Left colon (tissue), 2 donors: ENCODE measurements at places on chromosomes 1 and 21. TPM values are rescaled to one million over a fixed set of nuclear protein-coding genes. Genes with fewer than 3 reads are reported as not detected.

DNA sequence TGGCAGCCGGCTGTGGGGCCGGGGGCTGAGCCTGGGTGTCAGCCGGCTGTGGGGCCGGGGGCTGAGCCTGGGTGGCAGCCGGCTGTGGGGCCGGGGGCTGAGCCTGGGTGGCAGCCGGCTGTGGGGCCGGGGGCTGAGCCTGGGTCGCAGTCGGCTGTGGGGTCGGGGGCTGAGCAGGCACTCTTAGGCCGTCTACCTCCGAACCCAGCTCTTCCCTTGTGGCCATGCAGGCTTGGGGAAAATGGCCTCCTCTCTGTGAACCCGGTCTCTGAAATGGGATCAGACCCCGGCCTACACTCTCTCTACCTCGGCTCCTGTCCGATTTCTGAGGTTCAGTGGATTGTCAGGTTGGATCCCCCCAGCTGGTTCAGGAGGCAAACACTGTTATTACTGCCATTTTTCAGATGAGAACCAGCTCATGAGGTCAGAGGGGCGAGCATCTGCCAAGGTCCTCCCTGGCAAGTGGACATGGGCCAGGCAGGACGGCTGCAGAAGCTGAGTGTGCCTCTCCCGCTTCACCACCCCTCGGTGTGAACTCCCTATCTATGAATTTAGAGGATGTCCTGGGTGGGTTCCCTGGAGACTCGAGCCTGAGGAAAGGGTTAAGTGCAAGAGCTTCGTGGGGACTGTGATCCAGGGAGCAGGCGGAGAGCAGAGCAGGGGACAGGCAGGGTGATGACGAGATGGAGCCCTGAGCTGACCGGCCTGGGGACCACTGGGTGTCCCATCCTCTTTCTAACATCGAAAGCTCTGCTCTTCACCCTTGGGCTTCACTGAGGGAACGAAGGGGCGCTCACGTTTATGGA is 10.9 kb upstream of the COL18A1 start:
- DNase-seq: no peak

DNA sequence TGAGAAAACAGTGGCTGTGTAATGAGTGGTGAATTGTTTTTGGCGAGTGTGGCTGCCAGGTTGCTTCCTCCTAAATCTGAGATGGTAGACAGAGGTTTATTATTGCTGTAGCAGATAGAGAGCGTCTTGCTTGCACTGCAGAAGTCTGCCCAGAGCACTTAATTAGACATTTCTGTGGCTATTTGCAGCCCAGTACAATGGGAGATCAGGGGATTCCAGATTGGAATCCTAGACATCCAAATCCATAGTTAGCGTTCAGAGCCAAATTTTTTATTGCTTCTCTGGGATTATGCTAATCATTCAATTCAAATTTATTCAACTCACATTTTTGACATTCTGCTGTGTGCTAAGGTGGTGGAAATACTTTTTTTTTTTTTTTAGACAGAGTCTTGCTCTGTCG is 30.0 kb downstream of the KIF26B start:
- no peak for DNase-seq

DNA sequence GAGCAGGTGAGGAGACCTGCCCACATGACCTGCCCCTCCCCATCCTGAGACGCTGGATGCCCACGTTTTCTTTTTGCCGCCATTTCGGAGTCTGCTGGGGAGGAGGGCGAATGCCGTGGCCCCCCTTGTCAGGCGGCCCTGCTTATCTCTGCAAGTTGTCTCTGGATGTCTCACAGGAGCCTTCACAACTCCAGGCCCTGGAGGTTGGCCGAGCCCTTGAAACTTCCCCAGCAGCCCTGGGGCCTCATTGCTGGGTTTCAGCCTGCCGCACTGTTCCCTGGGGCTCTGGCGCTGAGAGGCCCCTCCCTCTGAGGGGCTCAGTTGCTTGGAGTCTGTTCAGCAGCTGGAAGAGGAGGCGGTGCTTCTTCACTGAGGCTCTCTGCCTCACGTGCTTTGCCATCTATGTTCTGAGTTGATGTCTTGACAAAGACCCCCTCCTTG is 29.8 kb upstream of the ZBTB21 start:
- no peak for DNase-seq

DNA sequence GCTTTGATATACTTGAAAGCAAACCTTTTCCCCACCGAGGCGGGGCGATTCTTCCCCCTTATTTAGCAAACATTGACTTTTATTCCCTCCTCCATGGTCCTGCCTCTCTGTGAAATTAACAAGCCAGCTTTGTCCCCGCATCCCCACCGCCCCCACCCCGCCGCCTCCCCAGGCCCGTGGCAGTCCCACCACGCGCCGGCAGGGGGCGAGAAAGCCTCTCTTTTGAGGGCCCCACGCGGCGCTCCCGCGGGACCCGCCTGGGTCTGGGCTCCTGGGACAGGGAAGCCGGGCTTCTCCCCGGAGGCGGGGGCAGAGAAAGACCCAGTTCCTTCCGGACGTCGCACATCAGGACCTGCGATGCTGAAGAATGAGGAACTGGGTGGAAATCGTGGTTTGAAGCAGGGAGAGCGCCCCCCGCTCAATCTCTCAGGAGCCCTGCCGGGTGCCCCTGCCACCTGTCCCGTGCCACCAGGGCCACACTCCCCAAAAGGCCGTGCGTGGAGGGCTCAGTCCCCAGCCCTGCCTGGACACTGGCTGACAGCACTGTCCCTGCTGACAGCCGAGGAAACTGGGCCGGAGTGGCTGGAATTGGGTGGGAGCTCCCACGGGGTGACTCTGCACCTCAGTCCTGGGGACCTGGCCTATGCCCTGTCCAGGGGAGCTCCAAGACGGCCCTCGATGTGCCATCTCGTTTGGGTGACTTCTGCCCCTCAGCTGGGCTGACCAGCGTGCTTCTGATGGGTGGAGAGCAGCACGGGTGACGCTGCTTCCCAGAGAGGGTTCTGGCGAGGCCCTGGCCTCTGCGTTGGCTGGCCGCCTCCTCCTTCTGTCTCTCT is 8.6 kb upstream of the ACTRT2 start:
- DNase-seq: no peak

- DNase-seq: peak; percentile 67
Measured at GRCh38 chr1:162056043-162056442, 13.4 kb upstream of the NOS1AP start.

DNA sequence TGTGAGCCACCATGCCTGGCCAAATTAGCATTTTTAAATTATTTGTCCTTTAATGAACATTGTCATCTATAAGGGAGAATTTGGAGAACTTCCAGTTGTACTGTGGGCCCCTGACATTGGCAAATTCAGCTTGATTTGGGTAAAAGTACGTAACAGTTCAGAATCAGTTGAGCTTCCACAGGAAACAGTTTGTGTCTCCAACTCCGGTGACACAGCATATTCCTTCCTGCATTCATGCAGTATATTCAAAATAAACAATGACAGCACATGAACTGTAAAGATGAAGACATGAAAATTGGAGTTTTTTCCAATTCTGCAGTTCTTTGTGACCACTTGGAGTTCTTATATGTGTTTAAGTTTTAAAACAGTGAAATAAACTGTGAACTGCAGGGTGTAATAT is 28.2 kb downstream of the RNF220 start:
- no peak for DNase-seq

DNA sequence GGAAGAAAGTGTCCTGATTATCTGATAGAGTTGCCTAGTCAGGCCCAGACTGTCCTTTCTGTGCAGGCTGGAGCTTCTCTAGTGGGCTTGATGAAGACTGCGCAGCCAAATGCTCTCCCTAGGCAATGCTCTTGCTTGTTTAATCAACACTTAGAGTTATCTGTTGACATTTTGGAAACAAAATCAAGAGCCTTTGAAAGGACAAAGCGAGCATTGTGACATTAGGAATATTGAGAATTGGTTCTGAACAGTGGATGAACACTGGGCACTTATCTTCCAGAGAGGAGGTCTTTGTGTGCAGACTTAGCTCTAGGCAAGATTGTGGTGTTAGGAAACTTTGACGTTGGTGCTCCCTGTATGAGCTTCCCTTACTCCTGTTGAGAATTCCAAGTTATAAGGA is 94.5 kb downstream of the DNTTIP2 start:
- no peak for DNase-seq

GRCh38 chr1:56063461-56063860 is 515.9 kb downstream of the PLPP3 start:
- no peak for DNase-seq

- no peak for DNase-seq
Measured at GRCh38 chr1:169371404-169371803, 3.4 kb downstream of the BLZF1 start.

- DNase-seq: peak; percentile 28
Measured at GRCh38 chr1:119394085-119394484, 20.9 kb upstream of the HSD3B2 start.

DNA sequence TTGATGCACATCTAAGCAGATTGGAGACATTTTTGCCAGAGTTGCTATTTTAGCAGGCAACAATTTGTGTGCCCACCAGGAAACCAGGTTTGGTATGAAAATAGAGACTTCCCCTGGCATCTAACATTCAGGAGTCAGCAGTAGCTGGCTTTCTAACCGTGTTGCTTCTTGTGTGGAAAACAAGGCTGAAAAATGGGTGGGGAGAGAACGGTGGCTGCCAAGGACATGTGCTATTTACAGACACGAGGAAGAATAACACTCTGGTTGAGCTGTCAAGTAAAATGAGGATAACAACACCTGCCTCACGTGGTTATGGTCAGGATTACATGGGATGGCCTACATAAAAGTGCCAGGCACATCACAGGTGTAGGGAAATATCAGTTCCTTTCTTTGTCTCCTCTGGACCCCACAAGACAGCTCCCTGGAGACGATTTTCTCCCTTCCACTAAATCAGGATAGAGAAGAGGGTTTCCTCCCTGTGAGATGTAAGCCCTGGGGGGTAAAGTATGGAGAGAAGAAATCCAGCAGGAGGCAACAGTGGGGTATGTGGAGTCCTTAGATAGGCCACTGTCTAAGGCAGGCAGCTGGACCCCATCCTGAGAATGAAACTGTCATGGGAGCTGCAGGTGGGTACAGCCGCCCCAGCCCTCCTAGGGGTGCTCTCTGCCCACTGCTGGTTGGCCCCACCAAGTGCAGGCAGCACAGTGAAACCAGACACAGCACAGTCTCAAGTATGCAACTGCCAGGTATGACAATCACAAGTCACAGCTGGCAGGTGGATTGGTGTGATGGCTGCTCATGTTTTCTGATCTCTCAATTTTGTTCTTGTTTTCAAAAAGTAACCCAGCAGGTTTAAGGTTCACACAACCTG is 80.3 kb downstream of the TENT5C start:
- no peak for DNase-seq

- no peak for DNase-seq
Measured at GRCh38 chr21:32757804-32758203, 13.8 kb downstream of the PAXBP1 start.

DNA sequence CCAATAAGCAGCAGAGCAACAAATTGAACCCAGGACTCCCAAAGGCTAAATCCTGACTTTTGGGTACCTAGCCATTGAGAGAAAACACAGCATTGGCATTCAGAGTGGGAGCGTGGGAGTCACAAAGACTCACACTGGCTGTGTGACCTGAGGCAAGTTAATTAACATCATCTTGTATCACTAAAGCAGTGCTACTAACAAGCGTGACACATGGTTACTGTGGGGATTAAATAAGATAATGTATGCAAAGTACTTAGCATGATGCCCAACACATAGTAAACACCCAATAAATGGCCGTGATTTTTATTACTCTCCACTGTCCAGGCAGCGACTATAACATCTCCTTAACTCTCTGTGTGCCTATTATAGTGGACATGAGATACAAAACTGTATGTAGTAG is 73.3 kb downstream of the CD34 start:
- no peak for DNase-seq

DNA sequence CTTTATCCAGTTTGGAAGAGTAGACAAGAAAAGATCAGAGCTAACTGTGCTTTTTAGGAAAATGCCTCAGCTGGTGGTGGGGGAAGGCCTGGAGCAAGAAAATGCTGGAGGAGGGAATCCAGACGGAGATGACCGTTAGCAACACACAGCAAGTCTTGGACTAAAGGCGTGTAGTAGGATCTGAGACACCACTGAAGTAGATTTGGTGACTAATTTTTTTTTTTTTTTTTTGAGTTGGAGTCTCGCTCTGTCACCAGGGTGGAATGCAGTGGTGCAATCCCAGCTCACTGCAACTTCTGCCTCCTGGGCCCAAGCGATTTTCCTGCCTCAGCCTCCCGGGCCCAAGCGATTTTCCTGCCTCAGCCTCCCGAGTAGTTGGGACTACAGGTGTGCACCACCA is 41.2 kb downstream of the LPAR3 start:
- no peak for DNase-seq

DNA sequence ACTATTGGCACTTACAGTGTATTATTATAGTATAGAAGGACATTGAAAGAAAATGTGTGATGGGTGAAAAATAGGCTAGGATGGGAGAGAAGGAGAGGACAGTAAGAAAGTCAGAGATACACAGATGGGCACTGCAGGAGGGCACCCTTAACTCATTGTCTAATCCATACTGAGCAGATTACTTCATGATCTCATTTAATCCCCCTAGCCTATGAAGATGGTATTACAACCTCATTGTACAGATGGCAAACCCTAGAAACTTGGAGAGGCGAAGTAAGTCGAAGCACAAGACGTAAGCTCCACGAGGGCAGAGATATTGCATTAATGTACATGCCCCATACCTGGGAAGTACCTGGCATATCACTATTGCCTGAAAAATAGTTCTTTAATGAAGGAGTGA is 346.9 kb upstream of the DAB1 start:
- no peak for DNase-seq

GRCh38 chr1:192522673-192523072 is 52.9 kb upstream of the RGS1 start:
- DNase-seq: no peak

DNA sequence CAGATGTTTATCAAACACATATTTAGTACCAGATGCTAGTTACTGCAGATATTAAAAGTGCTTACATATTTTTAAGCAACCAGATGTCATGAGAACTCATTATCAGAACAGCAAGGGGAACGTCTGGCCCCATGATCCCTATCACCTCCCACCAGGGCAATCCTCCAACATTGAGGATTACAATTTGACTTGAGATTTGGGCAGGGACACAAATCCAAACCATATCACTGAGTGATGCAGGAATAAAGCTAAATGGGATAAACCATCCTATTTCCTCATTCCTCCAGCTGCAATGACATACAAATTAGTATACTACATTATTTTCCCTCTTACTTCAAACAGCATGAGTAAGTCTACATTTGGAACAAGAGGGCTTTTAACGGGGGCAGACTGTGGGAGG is 3.1 kb upstream of the KCNK2 start:
- no peak for DNase-seq

DNA sequence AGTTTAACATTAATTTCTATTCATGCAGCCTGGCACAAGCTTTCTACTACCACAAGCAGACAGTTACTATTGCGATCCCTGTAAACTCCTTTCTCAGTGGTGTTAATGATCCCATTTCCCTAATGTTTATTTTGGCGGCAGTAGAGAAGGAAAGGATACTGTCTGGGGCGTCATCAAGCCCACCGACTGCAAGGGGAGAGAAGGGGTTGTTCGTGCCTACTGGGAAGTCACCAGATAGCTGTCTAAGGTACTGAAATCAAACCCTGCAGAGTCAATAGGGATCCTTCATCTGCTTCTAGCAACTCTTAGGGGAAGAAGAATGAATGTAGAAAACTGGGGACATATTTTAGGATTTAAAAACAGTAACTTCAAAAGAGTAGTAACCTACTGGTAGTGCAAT is 95.2 kb upstream of the ADAR start:
- no peak for DNase-seq

The GBP2 gene
- total RNA-seq: 40.9 TPM

The NBPF15 gene
- total RNA-seq: 20.1 TPM

The ATAD3B gene
- total RNA-seq: 15.2 TPM

The CLCA4 gene
- total RNA-seq: 1,664 TPM

The KCNT2 gene
- total RNA-seq: 0.98 TPM

The NPHP4 gene
- total RNA-seq: 8.5 TPM

The TMEM50B gene
- total RNA-seq: 34.9 TPM

The TDRD10 gene
- 0.70 TPM for total RNA-seq

The NCF2 gene
- 3.1 TPM for total RNA-seq

The GPR153 gene
- total RNA-seq: 27.0 TPM

The ARTN gene
- 11.1 TPM for total RNA-seq

The SPRR1B gene
- total RNA-seq: not detected

The TMEM200B gene
- total RNA-seq: 1.3 TPM
